ENCODE measurements at places on chromosomes 7 and 10.

DNA sequence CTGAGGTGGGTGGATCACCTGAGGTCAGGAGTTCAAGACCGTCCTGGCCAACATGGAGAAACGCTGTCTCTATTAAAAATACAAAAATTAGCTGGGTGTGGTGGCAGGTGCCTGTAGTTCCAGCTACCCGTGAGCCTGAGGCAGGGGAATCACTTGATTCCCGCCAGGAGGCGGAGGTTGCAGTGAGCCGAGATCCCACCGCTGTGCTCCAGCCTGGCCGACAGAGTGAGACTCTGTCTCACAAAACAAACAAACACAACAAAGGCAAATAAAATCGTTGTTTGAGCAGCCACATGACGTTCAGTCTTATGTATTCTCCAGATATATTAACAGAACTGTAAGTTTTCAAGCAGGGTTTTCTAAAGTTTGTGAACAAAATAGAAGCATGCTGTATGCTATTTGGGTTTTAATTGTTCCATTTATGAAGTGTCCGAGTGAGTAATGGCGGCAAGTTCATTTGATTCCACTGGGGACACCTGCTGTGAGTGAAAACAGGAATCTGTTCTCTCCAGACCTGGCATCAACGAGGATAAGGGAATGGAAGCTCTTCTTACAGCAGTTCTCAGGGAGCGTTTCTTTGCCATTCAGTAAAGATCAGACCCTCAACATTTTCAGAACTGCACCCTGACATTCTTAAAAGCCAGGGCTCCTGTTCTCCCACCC, 122.5 kb upstream of the PITRM1 start:
- DNase-seq, result no peak

- no peak for DNase-seq
Measured at GRCh38 chr10:68598978-68599770, 39.0 kb downstream of the TET1 start.

DNA sequence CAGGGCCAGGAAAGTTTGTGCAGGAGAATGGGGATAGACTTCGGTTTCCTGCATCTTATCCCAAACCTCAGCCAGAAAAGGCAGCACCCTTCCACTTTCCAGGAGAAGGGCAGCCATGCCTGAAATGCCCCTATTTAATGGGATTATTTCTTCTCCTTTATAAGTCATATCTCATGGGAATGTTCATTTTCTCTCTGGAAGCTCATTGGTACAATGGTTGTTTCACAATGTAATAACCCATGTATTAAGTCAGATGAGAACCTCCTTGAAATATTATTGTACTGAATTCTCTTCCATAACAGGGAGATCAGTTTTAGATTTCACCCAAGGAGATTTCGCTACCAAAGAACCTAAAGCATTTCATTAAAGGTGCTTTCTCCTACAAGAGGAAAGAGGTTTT, 457.5 kb downstream of the KCNMA1 start:
- no peak for DNase-seq

GRCh38 chr10:5927306-5927705, 37.3 kb downstream of the FBH1 start:
- DNase-seq, result no peak

DNA sequence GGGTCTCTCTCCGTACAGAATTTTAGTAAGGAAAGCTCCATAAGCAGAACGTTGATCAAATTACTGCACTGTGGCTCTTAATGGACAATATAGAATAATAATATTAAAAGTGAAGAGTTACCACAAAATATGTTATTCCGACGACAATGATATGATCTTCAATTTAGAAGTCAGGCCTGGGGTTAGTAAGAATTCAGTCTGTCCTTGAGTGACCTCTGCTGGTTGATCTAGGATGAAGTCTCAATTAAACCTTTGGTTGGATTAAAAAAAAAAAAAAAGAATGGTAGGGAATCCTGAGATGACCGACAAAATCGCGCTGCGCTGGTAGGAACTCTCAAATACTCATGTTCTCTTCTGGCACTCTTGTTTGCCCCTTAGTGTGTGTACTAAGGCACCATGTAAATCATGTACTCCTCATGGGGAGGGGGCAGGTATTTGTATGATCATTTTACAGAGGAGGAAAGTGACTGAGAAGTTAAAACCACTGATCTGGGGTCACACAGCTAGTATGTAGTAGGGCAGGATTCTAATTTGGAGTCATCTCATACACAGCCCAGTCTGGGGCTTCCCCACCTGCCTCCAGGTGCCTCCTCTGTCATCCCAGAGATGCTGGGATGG, 161.3 kb upstream of the NPVF start:
- DNase-seq, result no peak

GRCh38 chr7:120475994-120476393, 203.0 kb downstream of the KCND2 start:
- DNase-seq, result no peak

- DNase-seq, result no peak
Measured at GRCh38 chr10:12966067-12966466, 35.4 kb downstream of the CCDC3 start.

GRCh38 chr10:55002420-55002819, 201.4 kb upstream of the PCDH15 start:
- DNase-seq, result no peak

GRCh38 chr10:10128387-10128786, 889.3 kb upstream of the CELF2 start:
- DNase-seq, result no peak

- DNase-seq, result no peak
Measured at GRCh38 chr7:43666938-43667337, 62.4 kb downstream of the COA1 start.

DNA sequence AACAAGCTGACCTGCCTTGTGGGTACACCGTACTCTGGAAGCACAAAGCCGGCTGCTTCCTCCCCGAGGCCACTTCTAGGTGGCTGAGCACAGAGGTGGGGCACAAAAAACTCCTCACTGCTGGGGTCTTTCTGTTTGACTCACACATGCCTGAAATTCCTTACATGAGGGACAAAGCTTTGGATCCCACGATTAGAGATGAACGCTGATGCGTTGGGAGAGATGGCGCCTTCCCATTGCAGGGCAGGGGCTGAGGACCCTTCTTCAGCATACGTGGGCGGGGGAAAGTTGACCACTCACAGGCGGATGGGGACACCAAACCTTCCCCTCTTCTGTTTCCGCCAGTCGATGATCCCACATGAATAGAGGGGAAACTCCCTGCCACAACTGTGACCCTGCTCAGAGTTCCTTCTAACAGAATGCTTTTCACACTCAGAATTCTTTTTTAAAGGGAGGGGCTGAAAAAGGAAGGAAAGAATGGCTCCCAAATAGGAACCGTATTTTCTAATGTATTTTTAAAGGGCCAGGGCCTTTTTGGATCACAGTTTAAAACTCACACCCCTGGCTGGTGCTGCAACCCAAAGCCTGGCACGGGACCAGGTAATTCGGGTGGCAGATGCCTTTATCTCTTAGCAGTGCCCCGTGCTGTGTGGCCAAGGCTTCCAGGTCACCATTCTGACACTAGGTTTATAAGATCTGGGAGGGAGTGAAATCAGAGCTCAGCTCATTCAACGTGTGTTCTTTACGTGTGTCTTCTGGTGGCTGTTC, 134.0 kb downstream of the PRKAG2 start:
- no peak for DNase-seq

GRCh38 chr7:143892527-143893300, 9.3 kb downstream of the TCAF1 start:
- DNase-seq, result no peak

All from activated naive CD4-positive, alpha-beta T cell (primary cell).